ENCODE measurements at places on chromosomes 13 and 19.
A peak's percentile ranks its signal among the peaks of the same experiment; 100 is the strongest.

GRCh38 chr13:52651897-52652195 is 790 bp upstream of the SUGT1 start:
- H3K27me3 ChIP-seq: no peaks in the 10 kb centered on the region
- peak overlapping the region; percentile 75 for H3K4me3 ChIP-seq
- no peak for DNase-seq
- peak overlapping the region; percentile 90 for H3K27ac ChIP-seq

- no peaks in the 10 kb centered on the region for H3K27me3 ChIP-seq
- no peak overlapping the region for H3K4me3 ChIP-seq
- no peak overlapping the region for H3K27ac ChIP-seq
- H3K36me3 ChIP-seq: no peaks in the 10 kb centered on the region
These were observed 21.5 kb upstream of the SERPINE3 start for GRCh38 chr13:51318015-51318414.

DNA sequence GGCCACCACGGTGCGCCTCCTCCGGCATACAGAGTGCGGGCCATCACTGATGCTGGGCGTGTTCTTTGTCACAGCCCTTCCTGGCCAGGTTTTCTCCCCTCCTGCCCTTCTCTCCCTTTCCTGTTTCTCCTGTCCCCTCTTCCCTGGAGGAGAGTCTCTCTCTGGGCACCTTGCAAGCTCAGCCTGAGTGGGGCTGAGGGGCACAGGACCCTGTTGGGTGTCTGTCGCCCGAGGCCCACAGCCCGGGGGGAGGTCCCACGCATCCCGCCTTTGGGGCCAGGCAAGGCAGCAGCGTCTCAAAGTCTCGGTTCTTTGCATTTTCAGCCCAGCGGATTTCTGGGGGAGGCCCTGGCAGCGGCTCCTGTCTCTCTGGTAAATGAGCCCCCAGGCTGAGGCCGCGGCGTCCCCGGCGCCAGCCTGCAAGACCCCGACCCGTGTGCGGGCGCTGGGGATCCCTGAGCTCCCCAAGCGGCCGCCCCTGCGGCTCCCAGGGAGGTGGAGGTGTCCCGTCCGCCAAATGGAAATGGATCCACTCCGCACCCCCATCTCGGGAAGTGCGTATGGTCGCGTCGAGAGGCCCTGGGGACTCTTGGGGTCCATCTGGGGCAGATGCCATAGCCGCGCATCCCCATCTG is 47.2 kb downstream of the COMP start:
- H3K4me1 ChIP-seq: peaks cover 28% of the 10 kb centered on the region
- DNase-seq: no peak
- H3K36me3 ChIP-seq: no peaks in the 10 kb centered on the region
- no peak overlapping the region for H3K4me3 ChIP-seq

DNA sequence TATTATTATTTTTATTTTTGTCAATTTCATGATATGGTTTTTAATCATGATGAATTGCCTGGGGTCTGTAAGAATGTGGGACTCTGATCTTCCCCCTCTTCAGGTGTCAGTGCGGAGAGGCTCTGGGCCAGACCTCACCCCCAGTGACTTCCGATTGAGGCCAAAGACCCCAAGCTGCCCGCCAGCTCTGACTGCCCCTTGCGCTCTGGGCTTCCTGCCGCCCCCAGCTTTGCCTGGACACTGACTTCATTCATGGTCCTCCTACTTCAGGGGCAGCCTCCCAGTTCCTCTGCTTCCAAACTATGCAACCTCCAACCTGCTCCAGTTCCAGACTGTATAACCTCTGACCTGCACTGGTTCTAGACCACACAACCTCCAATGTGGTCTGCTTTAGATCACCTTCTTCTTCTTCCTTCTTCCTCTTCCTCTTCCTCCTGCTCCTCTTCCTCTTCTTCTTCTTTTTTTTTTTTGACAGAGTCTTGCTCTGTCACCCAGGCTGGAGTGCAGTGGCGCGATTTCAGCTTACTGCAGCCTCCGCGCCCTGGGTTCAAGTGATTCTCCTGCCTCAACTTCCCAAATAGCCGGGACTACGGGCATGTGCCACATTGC is 6.7 kb upstream of the PPP5C start:
- no peaks in the 10 kb centered on the region for H3K4me1 ChIP-seq
- no peak overlapping the region for H3K27ac ChIP-seq
- H3K27me3 ChIP-seq: no peaks in the 10 kb centered on the region
- no peak overlapping the region for H3K4me3 ChIP-seq
- no peak for DNase-seq
- no peaks in the 10 kb centered on the region for H3K36me3 ChIP-seq

DNA sequence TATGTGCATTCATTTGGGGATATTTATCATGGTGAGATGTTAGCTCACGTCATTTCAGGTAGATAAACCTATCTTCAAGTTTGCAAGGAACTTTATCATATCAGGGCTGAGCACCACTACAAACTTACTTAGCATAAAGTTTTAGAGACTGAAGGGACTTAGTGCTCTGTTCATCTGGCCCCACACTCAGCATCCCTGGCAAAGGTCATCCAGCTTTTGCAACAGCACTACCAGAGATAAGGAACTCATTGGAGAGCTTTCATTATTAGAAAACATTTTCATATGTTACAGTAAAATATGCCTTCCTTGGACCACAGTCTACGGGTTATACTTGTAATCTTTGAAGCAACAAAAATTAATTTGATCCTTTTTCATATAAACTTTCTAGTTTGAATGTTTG is 263.4 kb downstream of the POU4F1 start:
- no peaks in the 10 kb centered on the region for H3K27me3 ChIP-seq
- H3K4me1 ChIP-seq: no peaks in the 10 kb centered on the region
- no peak for DNase-seq
- H3K36me3 ChIP-seq: no peaks in the 10 kb centered on the region

- no peaks in the 10 kb centered on the region for H3K36me3 ChIP-seq
- H3K4me1 ChIP-seq: peaks cover 6% of the 10 kb centered on the region
- no peaks in the 10 kb centered on the region for H3K27me3 ChIP-seq
- no peak overlapping the region for H3K27ac ChIP-seq
- no peak overlapping the region for H3K4me3 ChIP-seq
These were observed 209.6 kb downstream of the OLFM4 start for GRCh38 chr13:53238261-53238660.

DNA sequence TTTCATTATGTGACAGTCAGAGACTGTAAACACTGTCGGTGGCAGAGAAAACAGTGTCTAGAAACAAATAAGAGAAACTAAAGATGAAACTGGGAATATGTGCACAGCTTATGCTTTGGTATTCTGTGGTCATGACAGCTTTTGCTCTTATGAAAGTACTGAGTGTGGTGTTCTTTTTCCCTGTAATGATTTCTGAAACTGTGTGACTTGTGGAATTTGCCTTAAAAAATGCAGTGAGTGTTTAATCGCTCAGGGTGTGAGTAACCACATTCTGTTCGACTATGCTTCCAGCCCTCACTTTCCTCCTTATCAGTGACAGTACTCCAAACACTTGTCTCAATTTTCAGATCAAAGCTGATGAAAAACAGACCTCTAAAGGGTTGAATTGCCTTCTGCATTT is 66.9 kb upstream of the DIAPH3 start:
- no peak for DNase-seq
- H3K27me3 ChIP-seq: no peaks in the 10 kb centered on the region
- H3K4me3 ChIP-seq: no peak overlapping the region

DNA sequence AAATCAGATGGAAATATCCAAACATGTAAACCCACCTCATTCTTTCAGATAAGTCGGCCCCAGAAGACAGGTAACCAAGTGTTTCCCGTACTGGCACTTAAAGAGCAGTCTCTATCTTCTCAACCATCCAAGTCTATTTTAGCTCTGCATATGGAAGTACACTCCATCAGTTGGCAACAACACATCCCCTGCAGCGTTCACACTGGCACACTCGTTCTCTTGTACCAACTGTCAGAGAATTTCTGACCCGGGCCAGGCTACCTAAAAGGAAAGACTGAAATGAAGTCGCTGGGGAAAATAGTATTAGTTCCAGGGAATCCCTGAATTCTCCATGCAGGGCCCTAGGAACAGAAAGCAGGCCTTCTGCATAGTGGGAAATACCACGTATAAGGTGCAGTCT is 109.3 kb downstream of the RXFP2 start:
- H3K36me3 ChIP-seq: no peaks in the 10 kb centered on the region
- H3K4me3 ChIP-seq: no peak overlapping the region
- no peak overlapping the region for H3K27ac ChIP-seq
- H3K4me1 ChIP-seq: peaks cover 16% of the 10 kb centered on the region

GRCh38 chr19:1624458-1624857 is 19.2 kb upstream of the UQCR11 start:
- H3K27ac ChIP-seq: no peak overlapping the region
- H3K27me3 ChIP-seq: no peaks in the 10 kb centered on the region
- no peaks in the 10 kb centered on the region for H3K36me3 ChIP-seq
- no peaks in the 10 kb centered on the region for H3K4me1 ChIP-seq
- DNase-seq: no peak

GRCh38 chr13:25217023-25217885 is 45.2 kb upstream of the AMER2 start:
- no peak for DNase-seq
- peaks cover 7% of the 10 kb centered on the region for H3K4me1 ChIP-seq
- no peaks in the 10 kb centered on the region for H3K36me3 ChIP-seq
- no peak overlapping the region for H3K27ac ChIP-seq
- no peaks in the 10 kb centered on the region for H3K27me3 ChIP-seq

DNA sequence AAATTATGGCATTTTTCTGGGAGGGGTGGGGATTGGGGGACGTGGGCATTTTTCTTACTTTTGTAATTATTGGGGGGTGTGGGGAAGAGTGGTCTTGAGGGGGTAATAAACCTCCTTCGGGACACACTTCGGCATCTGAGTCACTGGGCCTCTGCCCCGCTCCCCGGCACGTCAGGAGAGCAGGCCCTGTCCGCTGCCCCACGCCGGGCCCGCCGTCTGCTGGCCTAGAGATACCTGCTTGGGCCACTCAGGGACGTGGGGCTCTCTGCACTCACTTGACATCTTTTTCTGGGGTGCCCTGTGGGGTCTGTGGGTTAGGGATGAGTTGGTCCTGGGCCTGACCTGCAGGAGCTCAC is 3.5 kb upstream of the FTL start:
- DNase-seq: no peak
- H3K27ac ChIP-seq: peak overlapping the region; percentile 96
- H3K4me1 ChIP-seq: peaks cover 38% of the 10 kb centered on the region
- H3K36me3 ChIP-seq: peaks cover 5% of the 10 kb centered on the region
- no peak overlapping the region for H3K4me3 ChIP-seq

GRCh38 chr13:112605531-112605990 is 17.6 kb upstream of the TUBGCP3 start:
- no peak for DNase-seq
- H3K27me3 ChIP-seq: no peaks in the 10 kb centered on the region
- H3K4me3 ChIP-seq: peak overlapping the region; percentile 46
- peaks cover 5% of the 10 kb centered on the region for H3K4me1 ChIP-seq
- peak overlapping the region; percentile 83 for H3K27ac ChIP-seq

GRCh38 chr19:41255171-41255570 is 9.0 kb upstream of the HNRNPUL1 start:
- H3K27me3 ChIP-seq: no peaks in the 10 kb centered on the region
- no peak for DNase-seq
- H3K27ac ChIP-seq: no peak overlapping the region
- peaks cover 5% of the 10 kb centered on the region for H3K36me3 ChIP-seq
- no peak overlapping the region for H3K4me3 ChIP-seq
- no peaks in the 10 kb centered on the region for H3K4me1 ChIP-seq

DNA sequence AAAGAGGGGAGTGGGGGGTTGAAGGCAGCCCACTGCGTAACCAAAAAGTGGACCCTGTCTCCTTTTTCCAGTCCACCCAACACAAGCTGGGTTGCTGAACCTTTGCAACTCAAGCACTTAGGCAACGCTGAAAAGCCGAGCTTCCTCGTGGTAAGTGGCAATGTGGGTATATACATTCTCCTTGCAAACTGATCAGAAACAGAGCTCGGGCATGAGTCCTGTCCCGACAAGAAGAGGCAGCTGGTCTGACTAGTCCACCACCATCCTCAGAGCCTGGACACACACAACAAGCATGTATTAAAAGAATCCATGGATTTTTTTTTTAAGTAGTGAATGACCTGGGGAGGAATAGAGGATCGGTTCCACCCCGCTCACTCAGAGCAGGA is 240.6 kb upstream of the ZNF507 start:
- no peaks in the 10 kb centered on the region for H3K36me3 ChIP-seq
- no peak overlapping the region for H3K27ac ChIP-seq
- no peaks in the 10 kb centered on the region for H3K27me3 ChIP-seq
- H3K4me3 ChIP-seq: no peak overlapping the region

DNA sequence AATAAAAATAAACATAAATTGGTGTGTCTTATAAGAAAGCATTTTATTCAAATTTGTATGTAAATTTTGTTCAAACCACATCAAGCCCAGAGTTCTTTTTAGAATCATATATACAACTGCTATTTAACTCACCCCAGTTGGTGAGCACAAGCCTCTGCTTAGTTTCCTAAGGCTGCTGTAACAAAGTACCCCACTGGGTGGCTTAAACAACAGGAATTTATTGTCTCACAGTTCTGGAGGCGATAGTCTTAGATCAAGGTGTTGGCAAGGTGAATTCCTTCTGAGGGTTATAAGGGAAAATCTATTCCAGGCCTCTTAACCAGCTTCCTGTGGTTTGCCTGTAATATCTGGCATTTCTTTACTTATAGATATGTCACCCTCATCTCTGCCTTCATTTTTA is 1133.5 kb downstream of the OLFM4 start:
- no peaks in the 10 kb centered on the region for H3K27me3 ChIP-seq
- no peak overlapping the region for H3K4me3 ChIP-seq
- no peak for DNase-seq
- H3K27ac ChIP-seq: no peak overlapping the region
- H3K36me3 ChIP-seq: no peaks in the 10 kb centered on the region

DNA sequence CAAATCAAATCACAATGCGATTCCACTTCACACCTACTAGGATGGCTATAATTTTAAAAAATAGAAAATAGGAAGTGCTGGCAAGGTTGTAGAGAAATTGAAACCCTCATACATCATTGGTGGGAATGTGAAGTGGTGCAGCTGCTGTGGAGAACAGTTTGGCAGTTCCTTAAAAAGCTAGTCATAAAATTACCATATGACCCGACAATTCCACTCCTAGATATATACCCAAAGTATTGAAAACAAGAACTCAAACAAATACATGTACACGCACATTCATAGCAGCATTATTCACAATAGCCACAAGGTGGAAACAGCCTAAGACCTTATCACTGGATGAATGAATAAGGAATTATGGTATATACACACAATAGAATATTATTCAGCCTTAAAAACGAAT is 12.0 kb downstream of the HMGB1 start:
- H3K27ac ChIP-seq: no peak overlapping the region
- peaks cover 9% of the 10 kb centered on the region for H3K36me3 ChIP-seq
- H3K4me3 ChIP-seq: no peak overlapping the region

DNA sequence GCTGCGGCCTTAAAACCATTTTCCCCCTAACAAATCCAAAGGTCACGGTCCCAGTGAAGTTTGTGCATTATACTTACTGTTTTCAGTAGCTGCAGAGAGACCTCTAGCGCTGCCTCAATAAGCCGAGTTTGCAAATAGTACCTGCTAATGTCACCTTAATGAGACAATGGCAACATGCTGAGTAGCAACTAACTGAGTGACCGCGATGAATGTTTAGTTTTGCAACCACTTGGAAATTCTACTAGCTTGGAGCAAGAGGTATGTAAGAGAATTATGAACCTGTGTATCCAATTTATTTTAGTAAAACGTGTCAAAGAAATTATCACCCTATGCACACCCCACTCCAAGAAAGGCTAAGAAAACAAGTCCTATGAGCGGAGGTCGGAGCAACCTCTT is 1.2 kb downstream of the KPNA3 start:
- peak overlapping the region; percentile 91 for H3K27ac ChIP-seq
- peak overlapping the region; percentile 82 for H3K4me3 ChIP-seq
- no peaks in the 10 kb centered on the region for H3K36me3 ChIP-seq
- no peaks in the 10 kb centered on the region for H3K27me3 ChIP-seq
- DNase-seq: no peak
- peaks cover 36% of the 10 kb centered on the region for H3K4me1 ChIP-seq
